ENCODE measurements at places on chromosomes 11 and 22.

- no peak for DNase-seq
These were observed at the start of gene LMO2 for GRCh38 chr11:33891714-33892327. Gene LMO2 (minus strand): TSS chr11:33892076. CDS start chr11:33869716, 22,360 bp downstream.

DNA sequence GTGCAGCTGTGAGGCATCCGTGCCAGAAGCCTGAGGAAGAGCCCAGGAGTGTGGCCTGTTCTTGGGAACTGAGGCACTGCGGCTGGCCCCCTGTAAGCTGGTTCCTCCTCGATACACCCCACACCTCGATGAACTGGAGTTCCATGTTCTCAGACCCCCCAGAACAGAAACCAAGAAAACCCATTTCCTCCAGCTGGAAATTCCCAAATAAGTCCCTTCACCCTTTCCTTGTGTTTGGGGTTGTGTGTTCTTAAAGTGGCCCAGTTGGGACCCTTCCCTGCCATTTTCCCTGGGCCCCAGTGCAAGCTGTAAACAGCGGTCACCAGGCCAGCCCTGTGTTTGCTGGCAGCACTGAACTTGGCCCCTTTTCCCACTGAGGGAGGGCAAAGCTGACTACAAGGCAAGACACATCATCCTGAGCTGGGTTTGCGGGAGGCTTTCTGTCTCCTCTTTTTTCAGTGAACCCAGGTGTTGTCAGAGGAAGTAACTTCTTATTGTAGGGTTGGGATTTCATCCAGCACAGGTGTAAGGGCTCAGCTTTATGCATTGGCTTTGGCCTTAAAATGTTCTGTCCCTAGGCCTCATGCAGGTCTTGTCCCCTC, 60.1 kb upstream of the MPEG1 start:
- no peak for DNase-seq

GRCh38 chr22:20170170-20170569, 19.3 kb upstream of the CCDC188 start:
- no peak for DNase-seq

GRCh38 chr11:68927280-68928135, 23.8 kb downstream of the IGHMBP2 start:
- no peak for DNase-seq

GRCh38 chr11:124638500-124638899, 15.8 kb downstream of the TBRG1 start:
- DNase-seq: no peak

DNA sequence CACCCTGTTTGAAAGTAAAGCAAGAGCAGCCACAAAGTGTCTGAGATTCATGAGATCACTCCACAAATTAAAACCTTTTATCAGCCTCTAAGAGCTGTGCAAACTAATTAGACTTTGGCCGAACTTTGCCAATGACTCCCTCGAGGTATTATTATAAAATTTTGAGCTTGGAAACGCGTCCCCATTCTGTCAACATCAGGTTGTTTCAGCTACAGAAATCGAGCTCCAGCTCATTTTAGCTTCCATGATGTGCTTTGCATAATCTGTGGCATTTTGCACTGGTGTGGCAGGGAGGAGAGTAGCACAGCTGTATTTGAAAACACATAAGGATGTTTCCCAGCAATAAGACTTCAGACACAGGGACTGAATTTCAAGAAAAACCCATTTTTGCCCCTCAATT, 872.2 kb downstream of the NTM start:
- no peak for DNase-seq

DNA sequence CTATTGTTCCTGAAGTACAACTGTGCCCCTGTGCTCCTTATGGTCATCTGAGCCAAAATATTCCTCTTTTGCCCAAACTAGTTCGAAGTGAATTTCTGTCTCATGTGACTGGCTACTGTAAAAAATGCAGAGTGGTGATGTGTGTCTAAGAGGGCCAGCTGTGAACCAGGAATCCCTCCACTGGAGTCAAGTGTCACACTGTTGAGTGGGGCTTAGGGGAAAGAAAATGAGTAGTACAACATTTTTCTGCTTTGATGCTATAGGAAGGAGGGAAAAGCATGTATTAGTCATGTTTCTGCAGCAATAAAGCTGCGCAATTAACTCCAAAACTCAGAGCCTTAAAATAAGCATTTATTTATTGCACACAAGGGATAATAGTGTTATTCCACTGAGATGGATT, 39.8 kb upstream of the HMGXB4 start:
- no peak for DNase-seq

DNA sequence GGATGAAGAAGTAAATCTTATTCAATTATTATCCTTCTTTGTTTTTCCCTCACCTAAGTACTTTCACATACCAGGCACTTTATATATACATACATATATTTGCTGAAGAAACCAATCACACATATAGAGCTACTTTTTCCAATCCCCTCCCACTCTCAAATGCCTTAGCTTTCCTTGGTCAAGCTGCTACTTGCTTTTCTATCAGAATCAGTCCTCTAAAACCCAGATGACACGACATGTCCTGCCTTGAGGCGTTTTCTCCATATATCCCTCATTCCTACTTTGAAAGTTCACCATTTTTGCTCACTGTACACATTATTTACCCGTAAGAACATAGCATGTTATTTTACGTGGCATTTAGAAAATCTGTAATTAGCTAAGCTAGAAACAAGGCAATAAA, 5.4 kb downstream of the RAB38 start:
- DNase-seq: no peak

DNA sequence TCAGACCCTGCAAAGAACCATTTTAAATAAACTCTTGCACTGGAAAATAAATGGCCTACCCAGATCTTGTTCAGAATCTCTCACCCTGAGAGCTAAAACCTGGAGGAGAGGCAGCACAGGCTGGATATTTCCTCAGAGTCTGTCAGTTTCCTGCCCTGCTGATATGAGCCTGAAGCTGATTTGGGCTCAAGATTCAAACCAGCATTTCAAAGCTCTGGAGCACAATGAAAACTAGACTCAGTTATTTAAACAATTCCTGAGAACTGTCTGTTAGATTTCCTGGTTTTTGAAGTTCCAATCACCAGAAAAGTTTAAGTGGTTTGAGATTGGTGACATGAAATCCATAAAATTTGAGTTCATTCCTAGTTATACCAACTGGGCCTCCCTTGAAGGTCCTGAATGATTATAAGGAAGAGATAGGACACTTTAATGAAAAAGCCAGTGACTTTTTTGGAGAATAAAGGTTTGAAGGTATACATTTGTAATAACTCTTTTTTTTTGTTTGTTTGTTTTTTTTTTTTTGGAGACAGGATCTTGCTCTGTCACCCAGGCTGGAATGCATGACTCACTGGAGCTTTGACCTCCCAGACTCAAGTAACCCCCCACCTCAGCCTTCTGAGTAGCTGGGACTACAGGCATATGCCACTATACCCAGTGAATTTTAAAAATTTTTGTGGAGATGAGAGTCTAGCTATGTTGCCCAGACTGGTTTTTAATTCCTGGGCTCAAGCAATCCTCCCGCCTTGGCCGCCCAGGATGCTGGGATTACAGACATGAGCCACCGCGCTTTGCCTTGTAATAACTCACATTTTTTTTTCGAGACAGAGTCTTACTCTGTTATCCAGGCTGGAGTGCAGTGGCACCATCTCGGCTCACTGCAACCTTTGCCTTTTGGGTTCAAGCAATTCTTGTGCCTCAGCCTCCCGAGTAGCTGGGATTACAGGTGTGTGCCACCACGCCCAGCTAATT, 8.0 kb upstream of the ESAM start:
- no peak for DNase-seq

DNA sequence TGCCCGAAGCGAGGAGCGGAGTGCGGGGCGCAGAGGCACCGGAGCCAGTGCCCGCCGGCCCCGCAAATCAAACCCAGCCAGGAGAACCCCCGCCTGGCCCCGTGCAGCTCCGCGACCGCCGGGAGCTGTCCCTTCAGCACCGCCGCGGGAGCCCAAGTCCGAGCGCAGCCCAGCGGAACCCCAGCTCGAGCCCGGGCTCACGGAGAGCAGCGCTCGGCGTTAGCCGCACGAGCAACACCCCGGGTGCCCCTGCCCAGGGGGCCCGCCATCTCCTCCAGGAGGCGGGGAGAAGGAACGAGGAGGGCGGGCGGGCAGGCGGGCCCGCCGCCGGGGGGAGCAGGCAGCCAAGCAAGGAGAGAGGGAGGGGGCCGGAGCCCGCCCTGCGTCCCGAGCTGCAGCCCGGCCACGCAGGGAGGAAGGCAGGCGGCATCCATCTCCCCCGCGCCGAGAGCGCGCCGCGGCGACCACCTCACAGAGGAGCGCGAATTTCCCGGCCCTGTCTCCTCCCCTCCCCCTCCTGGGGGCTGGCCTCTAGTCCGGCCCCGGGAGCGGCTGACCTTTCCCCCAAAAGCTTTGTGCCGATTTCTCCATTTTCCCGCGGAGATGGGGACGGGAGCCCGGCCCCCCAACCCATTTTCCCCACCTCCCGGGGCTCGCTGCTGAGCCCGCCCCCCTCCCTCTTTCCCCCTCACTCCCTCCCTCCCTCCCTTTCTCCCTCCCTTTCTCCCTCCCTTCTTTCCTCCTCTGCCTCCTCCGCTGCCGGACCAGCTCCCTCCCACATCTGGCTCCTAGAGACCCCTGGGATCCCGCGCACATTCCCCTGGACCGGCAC, 621 bp downstream of the KCNC1 start:
- DNase-seq: peak; percentile 54

DNA sequence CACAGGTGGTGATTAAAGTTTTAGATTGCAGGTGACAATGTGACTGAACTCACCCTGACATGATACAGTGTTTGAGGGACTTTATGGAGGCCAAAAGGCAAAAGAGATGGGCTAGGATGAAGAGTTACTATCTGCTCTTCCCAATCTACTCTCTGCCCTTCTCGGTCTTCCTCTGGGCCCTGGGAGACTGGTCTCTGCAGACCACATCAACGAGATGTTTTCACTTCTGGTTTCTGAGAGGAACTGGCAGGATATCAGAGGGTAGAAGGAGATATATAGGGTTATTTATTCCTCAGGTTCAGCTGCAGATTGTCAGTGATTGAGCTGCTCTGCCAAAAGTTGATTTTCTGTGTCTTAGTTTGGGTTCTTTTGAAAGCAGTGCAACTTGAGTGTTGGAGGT, 32.4 kb upstream of the CD44 start:
- no peak for DNase-seq

- DNase-seq: no peak
These were observed 539.2 kb downstream of the ETS1 start for GRCh38 chr11:128048121-128048520.

- DNase-seq: no peak
These were observed 214.0 kb upstream of the SYN3 start for GRCh38 chr22:33272180-33272579.

DNA sequence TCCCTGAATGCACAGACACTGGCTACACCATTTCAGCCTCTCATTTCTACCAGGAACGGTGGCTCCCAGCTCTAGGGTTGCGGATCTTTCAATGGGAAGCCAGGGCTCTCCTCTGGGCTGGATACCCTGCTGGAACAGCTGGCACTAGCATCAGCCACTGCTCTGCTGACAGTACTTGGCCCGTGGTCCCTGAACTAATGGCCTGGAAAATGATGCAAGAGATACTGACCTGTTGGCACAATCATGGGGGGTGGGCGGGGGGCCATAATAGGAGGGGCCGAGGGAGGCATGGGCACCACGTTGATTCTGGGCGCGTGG, 10.7 kb upstream of the TBC1D10A start:
- no peak for DNase-seq

DNA sequence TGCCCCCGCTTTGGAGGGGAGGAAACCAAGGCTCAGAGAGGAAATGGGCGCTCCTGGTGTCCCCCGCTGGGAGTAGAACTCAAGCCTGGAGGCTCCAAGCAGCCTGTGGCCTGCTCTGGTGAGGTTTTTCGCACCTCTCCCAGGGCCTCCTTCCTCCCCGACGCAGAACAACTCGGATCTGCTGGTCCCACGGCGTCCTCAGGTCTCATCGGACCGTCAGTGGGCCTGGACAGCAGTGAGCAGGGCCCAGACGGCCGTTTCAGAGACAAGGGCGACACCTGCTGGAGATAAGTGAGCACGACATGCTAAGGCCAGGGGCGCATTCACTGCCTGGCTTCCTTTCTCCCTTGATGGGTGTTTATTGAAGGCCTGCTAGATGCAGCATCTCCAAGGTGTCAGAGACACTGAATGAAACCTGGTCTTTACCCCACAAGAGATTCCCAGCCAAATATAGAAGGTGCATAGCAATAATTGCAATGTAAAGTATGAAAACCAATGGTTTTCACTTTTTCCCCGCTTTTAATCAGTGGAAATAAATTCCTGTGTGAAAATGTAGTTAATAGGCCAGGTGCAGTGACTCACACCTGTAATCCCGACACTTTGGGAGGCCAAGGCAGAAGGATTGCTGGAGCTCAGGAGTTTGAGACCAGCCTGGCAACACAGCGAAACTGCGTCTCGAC, 26.9 kb upstream of the CD82 start:
- peak; percentile 81 for DNase-seq

DNA sequence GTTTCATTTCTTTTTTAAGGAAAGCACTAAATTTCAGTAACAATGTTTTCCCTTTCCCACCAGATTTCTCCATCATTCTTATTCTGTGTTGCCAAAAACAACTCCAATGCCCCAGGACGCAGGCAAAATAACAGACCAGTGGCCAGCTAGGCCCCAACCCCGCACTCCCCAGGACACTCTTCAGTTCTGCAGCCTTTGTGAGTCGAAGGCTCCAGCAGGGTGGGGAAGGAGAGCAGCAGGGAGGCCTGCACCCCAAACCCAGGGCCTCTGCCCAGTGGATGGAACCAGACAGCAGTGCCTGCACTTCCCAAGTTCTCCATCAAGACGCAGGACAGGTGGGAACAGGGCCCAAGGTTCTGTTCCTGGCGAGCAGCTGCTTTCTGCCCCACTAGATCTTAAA, 34.4 kb downstream of the PPP2R1B start:
- no peak for DNase-seq

GRCh38 chr11:108670451-108670850, 5.6 kb downstream of the DDX10 start:
- DNase-seq: no peak

DNA sequence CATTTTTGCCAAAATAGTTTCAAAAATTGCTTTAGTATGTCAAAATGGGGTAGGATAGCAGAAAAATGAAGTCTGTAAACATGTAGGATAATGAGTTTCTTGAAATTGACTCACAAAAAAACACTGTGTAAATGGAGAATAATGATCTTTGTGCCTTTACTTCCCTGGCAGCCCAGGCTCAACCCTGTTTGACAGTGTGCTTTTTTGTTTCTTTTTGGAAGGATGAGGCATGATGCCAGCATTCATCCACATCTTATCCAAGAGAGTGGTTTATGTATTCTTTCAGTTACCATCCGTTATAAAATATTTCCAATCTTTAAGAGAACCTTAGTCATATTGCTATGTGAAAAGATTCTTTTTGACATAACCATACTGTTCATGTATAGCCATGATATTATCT, 70.6 kb downstream of the ARHGAP42 start:
- no peak for DNase-seq

DNA sequence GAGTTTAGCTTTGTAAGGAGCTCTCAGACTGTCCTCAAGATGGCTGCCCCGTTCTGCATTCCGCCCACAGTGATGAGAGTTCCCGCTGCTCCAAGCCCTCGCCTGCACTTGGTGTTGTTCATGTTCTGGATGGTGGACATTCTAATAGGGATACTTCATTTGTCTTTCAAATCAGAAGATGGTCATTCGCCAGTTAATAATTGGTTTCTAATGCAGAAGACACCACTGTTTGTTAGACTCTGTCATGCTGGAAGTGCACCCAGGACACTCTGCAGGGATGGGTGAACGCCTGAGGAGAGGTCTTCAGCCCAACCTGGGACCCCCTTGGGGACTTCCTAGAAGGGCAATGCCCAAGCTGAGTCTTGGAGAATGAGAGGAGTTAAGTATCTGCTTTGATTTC, 836.4 kb downstream of the TBC1D22A start:
- no peak for DNase-seq

GRCh38 chr22:32018056-32018455, 25.0 kb upstream of the SLC5A1 start:
- DNase-seq: no peak

GRCh38 chr11:118233377-118233776, 8.6 kb upstream of the JAML start:
- DNase-seq: no peak

GRCh38 chr22:38029901-38030300, 27.3 kb upstream of the PICK1 start:
- DNase-seq: no peak
